ENCODE measurements at places on chromosomes 2 and 18.

DNA sequence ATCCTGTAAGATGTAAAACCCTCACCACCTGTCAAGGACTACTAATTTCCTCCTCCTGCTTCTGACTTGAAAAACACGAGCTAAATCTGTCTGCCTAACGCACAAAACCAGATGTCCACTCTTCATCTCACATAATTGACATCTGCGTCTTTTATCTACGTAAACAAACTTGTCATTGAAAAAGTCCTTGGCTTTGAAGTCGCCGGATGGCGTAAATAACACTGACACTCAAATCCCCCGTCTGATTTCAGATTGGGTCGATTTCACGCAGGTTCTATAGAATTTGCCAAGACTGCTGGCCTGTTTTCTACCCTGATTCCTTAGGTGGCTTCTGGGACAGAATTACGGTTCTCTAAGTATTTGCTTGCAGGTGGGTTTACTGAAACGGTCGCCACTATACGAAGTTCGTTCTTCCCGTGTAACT is 539 bp upstream of the MOB4 start:
- no peak for DNase-seq

DNA sequence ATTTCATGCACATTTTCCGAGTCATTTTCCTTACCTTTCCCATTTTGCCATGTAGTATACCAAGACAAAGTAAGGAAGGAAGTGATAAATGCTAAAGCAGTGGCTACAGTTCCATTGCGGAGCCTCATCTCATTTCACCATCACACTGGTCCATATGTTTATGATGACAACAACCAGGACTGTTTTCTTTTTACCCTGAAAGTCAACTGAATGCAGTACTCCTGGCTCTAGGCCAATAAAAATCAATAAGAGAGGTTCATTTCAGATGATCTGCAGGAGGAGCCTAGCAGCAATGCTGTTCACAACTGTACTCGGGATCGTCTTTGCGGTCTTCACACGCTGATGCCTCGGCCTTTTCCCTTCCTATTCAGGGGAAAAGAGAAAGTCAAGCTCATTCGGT is 4.7 kb downstream of the MGAT4A start:
- no peak for DNase-seq

DNA sequence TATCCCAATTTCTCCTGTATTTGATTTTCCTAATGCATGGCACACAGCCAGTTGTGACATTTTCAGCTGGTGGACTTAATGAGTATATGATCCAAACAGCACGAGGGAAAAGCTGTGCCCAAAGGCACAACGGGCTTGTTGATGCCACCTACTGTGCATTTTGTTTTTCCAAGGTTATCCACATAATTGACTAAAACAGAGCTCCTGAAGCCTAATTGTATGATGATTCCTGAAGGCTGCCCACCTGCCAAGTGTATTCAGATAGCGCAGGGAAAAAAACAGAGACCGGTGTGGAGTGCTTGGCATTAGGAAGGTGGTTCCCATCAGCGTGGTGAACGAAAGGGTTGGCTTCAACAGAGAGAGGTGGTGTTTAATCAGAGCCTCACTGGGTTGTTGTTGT is 14.9 kb downstream of the RBMS1 start:
- no peak for DNase-seq

- DNase-seq = no peak
Observed at GRCh38 chr2:205405194-205405593, 277.1 kb upstream of the NRP2 start.

GRCh38 chr2:237485844-237486243 is 1.2 kb upstream of the MLPH start:
- no peak for DNase-seq

DNA sequence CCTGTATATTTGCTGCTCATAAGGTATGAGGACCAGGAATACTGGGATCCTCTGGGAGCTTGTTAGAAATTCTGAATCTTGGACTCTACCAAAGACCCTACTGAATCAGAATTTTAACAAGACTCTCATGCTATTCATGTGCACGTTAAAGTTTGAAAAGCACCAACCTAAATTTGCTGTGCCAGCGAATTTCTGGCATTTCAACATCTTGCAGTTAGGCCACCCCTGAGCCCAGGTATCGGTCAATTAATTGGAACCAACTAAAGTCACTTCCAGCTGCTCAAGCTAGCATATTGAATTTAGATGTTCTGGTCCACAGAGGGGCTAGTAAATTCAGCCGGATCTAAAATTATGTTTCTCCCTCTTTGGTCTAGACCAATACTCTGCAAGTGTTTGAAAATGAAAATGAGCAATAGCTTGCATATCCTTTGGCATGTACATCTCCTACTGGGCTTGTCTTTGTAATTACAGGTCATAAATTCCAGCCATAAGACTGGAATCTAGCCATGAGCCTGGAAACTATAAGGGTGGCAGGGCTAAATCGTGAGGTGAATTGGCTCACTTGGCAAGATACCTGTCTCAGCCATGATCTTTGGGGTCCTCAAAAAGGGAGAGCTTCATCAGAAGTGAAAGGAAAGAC is 72.4 kb downstream of the SKA1 start:
- DNase-seq = no peak

GRCh38 chr2:233855345-233855744 is 1.0 kb upstream of the HJURP start:
- no peak for DNase-seq
